ENCODE measurements at places on chromosomes 4 and X.

GRCh38 chrX:20514358-20514757, 247.6 kb upstream of the RPS6KA3 start:
- DNase-seq = no peak

DNA sequence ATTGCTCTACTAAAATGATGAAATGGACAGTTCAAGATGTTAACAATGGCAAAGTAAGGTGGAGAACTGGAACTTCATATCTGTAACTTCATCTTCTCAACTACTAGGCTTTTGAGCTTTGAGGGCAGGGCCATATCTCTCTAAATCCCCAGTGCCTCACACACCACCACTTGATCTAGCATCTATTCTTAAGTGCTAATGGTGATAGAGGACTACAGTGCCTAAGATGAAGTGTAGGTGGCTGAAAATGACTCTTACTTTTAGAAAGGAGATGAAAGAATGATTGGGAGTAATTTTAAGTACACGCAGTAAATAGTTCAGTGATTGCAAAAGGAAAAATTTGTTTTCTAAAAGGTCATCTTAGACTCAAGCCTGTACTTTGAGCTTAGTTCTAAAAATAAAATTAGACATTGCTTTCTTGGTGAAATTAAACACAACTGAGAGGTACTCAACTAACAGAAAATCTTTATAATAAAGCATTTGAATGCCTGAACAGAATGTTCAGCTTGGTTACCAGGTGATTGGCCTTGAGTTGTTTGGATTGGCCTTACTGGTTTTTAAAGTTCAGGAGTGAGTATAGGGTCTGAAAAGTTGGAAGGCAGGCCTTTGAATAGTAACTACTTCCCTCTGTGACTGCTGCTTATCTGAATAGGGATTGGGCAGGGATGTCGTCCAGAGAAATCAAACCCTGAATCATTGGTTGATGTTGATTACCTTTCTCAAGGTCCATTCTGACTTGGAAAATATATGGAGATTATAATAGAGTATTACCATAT, 45.4 kb downstream of the DIAPH2 start:
- no peak for DNase-seq

DNA sequence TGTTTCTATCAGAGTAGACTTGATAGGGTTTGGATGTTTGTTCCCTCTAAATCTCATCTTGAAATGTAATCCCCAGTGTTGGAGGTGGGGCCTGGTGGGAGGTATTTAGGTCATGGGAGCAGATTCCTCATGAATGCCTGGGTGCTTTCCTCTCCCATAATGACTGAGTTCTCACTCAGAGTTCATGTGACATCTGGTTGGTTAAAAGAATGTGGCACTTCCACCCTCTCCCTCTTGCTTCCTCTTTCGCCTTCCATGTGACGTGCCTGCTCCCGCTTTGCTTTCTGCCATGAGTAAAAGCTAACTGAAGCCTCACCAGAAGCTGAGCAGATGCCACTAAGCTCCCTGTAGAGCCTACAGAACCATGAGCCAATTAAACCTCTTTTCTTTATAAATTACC, 47.3 kb upstream of the SRPX start:
- no peak for DNase-seq

DNA sequence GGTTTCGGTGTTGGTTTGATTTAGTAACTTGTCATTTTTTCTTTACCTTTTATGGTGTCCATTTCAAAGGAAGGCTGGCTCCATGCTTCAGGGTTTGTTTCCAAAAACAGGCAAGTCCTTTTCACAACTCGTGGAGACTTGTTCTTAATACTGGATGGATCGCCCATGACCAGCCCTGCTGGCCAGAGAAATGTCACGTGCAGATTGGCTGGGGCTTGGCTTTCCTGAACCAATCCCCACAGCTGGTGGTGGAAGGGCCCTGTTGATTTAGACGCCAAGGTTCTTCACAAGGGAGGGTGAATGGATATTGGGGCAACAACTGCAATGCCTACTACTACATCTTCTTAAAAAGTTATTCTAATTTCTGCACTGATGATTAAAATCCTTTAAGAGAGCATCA, 92.6 kb downstream of the SHROOM3 start:
- DNase-seq = no peak

GRCh38 chrX:9033179-9033578, 748 bp downstream of the FAM9B start:
- DNase-seq = no peak

DNA sequence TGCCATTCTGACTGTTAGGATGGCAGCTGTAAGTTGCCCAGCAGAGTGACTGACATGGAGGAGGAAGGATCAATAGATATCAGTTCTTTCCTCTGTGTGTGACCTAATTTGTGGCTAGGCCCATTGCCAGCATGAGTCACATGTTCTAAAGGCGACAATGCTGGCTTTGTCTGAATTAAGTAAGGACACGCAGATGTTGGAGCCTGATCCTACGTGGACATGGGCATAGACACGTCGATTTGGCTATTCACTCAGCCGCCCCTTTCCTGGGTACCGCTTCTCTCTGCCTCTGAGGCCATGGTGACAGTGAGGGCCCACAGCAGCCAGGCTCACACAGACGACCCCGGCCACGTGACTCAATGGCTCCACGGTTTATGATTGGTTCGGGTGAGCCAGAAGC, 16.3 kb downstream of the PROM1 start:
- no peak for DNase-seq

GRCh38 chr4:147076179-147076578, 130.5 kb upstream of the TTC29 start:
- no peak for DNase-seq

GRCh38 chr4:125681240-125681639, 366.5 kb downstream of the FAT4 start:
- DNase-seq = no peak

DNA sequence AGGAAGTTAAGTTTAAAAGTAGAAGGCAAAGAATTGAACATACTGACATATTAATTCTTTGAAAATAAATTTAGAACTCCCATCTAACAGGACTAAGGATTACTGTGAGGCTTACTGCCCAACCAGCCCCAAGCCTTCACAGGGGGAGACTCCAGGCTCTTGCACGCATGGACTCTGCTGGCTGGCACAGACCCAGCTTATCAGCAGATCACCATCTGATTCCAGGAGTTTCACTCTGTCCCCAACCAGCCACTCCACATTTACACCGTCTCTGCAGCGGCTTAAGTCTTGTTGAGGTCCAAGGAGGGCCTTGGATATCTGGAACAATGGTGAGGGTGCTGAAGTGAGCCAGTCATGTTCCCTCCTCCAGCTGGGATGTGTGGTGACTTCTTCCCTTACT, 16.4 kb upstream of the OTUD4 start:
- no peak for DNase-seq

GRCh38 chrX:40521868-40522450, 58.8 kb upstream of the ATP6AP2 start:
- DNase-seq = no peak

DNA sequence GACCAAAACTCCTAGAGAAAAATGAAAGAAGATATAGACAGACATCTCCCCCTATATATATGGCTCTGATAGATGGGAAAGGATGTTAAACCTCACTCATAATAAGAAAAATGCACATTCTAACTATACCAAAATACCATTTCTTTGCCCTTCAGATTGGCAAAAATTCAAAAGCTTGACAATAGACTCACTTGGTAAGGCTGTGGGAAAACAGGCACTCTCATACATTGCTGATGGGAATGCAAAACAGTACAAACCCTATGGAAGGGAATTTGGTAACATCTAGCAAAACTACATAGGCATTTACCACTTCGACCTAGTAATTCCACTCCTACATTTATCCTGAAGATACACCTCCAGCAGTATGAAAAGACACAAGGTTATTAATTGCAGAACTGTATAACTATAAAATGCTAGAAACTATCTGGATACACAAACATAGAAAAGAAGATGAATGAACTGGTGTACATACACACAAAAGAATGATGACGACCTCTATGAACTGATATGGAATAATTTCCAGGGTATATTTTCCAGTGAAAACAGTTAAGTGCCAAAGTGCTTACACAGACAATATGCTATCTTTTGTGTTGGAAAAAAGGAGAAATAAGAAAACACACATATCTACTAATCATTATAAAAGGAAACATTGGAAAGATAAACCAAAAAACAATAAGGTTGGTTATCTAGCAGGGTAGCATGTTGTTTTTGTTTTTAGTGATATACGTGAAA, 48.5 kb downstream of the WDFY3 start:
- no peak for DNase-seq

DNA sequence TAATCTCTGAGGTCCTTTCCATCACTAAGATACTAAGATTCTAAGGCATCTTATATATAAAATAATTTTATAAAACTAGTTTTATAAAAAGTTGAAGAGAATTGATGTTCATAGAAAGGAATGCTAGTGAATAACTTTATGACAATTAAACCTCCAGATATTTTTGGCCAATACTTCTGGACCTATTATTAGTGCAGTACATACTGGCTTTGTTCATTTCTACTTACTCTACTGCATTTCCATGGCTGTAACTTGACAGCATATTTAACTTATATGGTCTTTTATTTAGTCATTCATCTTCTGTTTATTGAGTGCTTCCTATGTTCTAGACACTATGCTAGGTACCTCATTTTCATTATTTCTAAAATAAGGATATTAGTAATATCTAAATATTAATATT, 6.8 kb upstream of the USP53 start:
- no peak for DNase-seq

DNA sequence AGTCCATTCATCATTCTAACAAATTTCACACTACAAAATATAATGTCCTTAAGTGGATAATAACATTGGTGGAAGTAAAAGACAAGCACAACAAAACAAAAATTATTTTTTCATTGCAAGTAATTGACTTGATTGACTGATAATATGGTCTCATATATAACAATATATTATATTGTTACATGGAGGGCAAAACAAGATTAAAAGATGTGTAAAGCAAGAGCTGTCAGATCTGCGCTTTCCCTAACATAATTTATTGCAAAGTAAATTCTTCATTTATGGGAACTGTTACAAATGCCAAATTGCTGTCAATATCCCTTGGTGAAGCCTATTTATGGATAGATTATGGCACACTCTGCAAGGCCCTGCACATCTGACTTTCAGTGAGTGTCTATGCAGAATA, 233.6 kb downstream of the PCDH7 start:
- no peak for DNase-seq

DNA sequence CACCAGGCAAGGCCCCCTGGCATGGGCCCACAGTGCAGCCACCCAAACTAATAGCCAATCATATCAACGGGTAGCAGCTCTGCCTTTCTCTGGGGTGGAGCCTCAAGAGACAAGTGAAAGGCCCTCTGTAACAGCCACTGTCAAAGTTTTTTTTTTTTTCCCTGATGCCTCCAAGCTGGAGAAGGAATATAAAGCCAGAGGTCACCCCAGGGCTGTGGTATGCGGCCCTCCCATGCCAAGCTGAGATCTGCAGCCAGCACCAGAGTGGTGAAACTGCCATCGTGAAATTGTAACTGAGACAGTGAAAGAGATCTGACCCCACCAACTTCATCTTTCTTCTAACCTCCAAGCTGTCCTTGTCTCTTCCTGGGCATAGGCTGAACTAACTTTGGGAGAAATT, 407.0 kb downstream of the KLHL4 start:
- DNase-seq = no peak

DNA sequence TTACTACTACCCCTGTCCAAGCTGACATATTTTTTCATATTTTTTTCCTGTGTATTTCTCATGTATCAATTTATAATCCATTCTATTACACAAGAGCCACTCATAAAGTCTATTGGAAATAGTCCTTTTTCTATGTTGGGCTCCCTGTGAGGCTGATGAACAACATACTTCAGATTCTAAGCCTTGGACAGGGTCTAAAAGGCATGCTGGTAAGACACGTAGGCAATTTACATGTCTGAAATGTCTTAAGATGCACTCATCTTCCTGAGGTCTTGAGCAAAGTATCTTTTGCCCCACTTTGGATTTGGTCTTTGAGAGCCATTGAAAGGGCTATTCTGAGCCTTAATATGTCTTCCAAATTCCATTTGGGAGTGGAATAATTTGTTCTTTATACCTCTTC, 31.8 kb downstream of the OCIAD1 start:
- peak; percentile 10 for DNase-seq

DNA sequence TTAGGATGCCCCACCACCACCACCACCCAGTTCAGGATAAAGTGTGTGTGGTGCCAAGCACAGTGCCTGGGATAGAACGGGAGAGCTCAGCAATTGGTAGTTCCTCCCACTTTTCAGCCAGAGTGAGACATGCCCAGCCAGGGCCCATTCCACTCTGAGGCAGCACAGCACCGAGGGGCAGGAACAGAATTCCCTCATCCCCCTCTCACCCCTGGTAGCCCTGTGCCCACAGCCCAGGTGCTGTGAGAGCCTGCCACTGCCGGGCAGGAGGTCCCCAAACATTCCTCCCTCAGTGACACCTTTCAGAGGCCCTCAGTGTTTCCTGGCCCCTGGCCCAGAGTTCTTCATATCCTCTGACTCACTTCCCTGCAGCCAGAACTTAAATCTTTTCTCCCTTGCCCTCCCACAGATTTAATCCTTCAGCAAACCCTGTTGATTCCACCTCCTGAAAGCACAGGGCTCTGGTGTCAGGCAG, 8.1 kb downstream of the RIPPLY1 start:
- no peak for DNase-seq

- no peak for DNase-seq
These were observed 26.7 kb upstream of the TEC start for GRCh38 chr4:48296365-48296764.
